ENCODE measurements at places on chromosomes 7 and 10. TPM values are rescaled to one million over a fixed set of nuclear protein-coding genes. Genes with fewer than 3 reads are reported as not detected.

GRCh38 chr10:36534471-36535002, 590.9 kb upstream of the ANKRD30A start:
- peak; percentile 94 for DNase-seq

- no peak for DNase-seq
Observed at GRCh38 chr7:2892549-2892948, 48.4 kb upstream of the GNA12 start.

Gene SORBS1
- not detected for polyA plus RNA-seq

DNA sequence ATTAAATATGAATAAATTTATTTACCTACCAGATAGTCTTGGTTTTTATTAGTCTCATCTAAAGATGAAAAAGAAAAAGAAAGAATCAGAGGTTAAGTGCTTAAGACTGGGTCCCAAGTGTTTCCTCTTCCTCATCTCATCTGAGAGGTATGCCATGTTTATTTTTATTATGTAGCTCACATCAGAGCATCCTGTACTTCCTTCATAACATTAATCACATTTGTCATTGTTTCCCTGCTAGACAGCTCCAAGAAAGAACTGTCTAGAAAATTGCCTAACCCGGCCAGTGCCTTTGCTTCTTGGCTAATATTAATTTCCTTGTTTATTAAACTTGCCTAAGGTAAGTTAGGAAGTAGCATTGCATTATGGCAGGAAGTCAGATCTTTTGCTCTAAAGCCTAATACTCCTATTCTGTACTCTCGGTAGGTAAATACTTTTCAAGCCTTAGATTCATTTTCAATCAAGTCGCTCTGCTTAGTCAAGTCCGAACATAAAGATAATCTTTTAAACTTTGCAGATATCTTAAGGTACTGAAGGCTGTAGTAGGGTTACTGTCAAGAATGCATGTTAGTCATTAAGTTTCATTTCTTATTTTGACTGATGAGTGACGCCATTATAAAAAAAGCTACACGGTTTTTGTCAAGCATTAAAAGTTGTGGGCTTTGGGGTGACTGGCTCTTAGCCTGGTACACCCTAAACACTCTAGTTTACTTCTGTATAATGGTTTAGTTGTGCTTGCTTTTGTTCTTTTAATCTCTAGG, 47.4 kb downstream of the ZMYND11 start:
- no peak for DNase-seq

DNA sequence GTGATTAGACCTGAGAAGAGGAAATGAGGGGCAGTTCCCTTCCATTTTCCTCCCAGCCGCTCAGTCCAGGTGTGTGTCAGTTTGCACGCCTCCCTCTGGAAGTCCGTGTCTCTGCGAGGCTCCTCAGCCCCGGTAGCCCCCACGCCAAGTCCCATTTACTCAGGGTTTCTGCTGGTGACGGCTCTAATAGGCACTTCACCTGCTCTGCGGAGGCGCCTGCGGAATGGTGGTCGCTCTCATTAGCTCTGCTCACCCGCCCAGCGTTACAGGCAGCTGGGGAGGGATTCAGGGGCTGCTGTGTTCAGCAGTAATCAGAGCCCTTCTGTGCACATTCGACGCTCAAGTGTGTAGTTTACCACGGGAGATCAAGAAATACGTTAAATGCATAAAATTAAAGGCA, 179.9 kb downstream of the MGMT start:
- DNase-seq: no peak

DNA sequence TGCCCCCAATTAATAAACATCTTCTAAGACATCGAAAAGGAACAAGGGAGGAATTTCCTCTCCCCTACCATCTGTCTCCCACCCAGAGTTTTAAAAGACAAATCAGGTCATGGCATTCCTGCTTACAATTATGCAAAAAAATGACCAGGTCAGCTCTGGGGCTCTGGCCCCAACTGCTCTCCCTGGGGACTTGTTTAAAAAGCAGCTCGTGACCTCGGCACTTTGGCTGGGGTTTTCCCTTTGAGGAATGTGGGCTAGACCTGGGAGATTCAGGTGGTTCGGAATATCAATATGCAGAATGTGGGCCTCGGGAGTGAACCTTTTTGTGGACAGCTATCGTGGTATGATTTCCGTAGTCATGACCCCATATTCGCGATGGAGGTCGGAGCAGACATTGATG, 648 bp upstream of the RADIL start:
- no peak for DNase-seq

DNA sequence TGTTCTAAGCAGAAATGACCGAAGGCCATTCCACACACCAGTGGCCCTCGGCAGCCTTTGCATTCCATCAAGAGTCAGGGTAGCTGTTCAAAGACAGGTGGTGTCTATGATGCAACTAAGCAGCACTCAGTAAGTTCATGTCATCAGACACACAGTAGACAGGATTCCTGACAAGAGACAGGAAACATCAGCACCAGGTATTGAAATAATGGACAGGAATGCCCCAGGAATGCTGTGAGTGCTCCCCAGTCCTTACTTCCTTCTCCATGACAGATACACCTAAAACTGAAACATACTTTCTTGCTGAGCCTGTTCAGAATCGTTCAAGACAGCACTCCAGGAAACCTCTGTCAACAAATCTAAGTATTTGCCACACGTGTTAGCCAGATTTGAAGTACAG, 204.4 kb downstream of the TPST1 start:
- DNase-seq: no peak

Gene PRR15
- polyA plus RNA-seq: not detected

DNA sequence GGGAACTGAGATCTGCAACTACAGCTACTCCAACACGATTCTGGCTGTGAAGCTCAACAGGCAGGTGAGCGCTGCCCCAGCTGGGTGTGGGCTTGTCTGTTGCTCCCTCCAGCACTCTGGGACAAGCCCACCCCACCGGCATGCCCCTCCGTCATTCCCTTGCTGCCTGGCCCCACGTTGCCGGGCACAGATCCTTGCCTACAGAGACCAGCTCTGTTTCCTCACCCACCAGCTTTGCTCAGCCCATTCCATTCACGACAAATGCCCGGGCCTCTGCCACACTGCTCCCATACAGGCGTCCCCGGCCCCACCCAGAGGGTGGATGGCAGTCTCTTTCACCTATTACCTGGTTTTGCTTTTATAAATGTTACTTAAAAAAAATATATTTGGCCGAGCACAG, 24.6 kb downstream of the WIPI2 start:
- DNase-seq: no peak

DNA sequence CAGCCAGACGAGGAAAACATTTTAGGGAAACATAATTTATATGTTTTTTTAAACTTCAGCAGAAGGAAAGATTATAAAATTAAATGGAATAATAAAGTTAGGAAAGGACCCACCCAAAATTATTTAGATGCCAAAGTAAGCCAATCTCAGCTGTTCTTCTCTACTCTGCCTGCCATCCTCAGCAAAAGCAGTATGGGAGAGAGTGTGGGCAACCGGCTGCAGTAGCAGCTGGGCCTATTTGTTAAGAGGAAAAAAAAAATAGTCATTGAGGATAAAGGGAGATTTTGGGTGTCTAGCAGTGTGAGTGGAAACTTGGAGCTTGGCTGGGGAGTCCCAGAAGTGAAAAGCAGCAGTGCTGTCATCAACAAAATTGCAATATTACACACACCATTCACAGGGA, 15.4 kb downstream of the SEMA3E start:
- no peak for DNase-seq

Gene NPY4R2
- not detected for polyA plus RNA-seq

DNA sequence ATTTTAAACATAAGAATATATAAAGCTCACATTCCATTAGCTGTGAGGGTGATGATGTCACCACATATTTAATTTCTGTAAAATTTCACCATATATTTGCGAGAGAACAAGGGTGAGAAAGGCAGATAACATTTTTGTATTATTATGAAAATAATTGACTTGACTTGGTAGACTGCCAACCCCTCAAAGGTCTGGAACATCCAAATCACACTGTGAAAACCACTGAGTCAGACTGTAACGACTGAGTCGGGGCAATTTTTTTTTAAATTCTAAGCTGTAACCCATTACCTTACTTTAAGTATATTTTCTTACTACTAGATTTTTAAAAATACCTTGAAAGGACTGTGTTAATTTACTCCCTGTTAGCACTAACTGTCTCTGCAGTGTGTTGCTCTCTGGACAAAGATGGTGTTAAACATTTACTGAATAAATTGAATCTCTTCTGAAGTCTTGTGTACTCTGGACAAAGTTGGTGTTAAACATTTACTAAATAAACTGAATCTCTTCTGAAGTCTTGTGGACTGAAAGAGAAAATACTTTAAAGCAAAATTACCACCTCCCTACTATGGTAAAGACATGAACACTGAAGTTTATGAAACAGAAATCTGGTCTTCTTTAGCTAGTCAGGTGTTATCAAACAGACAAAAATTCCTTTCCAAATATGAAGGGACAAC, 14.1 kb downstream of the PDZD8 start:
- no peak for DNase-seq

- DNase-seq: peak; percentile 77
Observed at GRCh38 chr10:67772894-67773511, 65.0 kb downstream of the DNAJC12 start.

- DNase-seq: no peak
Observed at GRCh38 chr10:125231116-125231812, 70.9 kb upstream of the CTBP2 start.

DNA sequence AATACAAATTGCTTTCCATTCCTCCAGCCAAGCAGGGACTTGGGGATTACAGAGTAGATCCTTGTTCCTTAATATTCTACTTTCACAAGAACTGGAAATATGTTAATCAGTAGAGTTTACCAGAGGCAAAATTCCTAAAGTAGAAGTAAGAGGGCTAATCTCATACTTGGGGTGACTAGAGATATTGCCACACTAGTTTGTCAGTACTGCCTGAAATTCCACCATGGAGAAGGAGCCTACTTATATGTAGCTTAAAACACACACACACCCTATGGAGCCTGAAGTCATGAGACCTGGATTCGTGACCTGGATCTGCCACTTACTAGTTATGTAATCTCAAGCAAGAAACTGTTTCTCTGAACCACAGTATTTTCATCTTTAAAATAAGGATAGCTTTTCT, 33.9 kb downstream of the STRIP2 start:
- no peak for DNase-seq

Gene HOXA1
- not detected for polyA plus RNA-seq

GRCh38 chr7:47526466-47526865, 55.4 kb downstream of the TNS3 start:
- DNase-seq: no peak

GRCh38 chr10:125146791-125147579, 13.4 kb downstream of the CTBP2 start:
- DNase-seq: peak; percentile 42

- DNase-seq: no peak
Observed at GRCh38 chr7:84081973-84082522, 112.5 kb downstream of the SEMA3A start.

Gene CALCR
- not detected for polyA plus RNA-seq

- no peak for DNase-seq
Observed at GRCh38 chr7:77444123-77444522, 28.0 kb upstream of the GSAP start.

Gene CHN2
- 0.27 TPM for polyA plus RNA-seq

Gene ITPRID1
- polyA plus RNA-seq: not detected

DNA sequence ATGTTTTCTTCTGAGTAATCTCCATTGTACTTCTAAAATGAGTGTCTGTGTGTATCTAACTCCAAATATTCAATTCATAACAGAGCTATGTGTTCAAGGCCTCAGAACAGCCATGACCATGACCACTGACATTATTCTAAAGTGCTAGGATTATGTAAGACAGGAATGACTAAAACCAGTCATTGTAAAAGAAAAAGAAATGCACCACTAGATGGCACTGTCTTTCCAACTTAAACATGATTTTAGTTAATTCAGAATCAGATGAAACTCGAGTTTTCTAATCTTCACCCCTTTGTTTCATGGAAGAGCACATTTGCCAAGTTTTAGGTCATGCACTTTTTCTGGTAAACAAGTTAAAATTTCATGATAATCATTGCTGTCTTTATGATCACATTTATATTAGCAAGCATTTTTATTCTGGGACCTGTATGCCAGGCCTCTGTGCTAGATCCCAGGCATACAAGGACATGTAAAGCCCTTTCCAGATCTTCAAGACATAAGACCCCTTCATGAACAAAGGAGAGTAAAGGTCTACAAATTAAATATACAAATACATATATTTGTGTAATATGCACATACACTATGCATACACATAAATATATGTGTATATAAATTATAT, 26.1 kb upstream of the RSU1 start:
- DNase-seq: peak; percentile 44

DNA sequence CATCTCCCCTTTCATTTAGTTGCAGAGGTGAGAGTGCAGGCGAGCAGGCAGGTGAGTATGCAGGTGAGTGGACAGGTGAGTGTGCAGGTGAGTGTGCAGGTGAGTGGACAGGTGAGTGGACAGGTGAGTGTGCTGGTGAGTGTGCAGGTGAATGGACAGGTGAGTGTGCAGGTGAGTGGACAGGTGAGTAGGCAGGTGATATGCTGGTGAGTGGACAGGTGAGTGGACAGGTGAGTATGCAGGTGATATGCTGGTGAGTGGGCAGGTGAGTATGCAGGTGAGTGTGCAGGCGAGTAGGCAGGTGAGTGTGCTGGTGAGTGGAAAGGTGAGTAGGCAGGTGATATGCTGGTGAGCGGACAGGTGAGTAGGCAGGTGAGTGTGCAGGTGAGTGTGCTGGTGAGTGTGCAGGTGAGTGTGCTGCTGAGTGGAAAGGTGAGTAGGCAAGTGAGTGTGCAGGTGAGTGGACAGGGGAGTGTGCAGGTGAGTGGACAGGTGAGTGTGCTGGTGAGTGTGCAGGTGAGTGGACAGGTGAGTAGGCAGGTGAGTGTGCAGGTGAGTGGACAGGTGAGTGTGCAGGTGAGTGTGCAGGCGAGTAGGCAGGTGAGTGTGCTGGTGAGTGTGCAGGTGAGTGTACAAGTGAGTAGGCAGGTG, 165.6 kb downstream of the ADARB2 start:
- no peak for DNase-seq

Measured in naive B cell (primary cell).